ENCODE measurements at places on chromosomes 1 and 21.

DNA sequence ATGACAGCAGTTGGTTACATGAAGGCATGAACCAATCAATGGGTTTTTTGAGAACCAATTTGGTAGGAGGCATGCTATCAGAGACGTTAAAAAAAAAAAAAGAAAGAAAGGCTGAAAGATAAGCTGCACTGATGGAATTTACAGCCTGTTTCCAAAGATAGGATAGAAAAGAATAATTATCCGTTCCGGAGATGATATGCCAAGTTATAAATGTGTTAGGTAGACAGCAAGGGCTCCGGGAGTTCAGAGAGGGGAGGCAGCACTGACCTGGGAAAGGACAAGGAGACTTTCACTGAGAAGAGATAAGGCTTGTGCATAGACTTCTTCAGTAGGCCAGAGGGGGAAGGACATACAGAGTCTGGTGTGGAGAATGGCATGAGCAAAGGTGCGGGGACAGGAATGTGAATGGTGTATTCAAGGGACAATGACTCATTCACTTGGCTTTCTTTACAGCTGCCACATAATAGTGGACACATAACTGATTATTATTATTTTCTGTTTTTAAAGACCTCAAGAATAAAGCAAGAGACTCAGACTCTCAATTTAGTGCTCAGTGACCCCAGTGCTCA, 24.8 kb upstream of the ACBD6 start:
- H3K27ac ChIP-seq = no peak overlapping the region
- no peaks in the 10 kb centered on the region for H3K27me3 ChIP-seq
- no peaks in the 10 kb centered on the region for H3K4me1 ChIP-seq
- no peaks in the 10 kb centered on the region for H3K36me3 ChIP-seq
- no peak overlapping the region for H3K4me3 ChIP-seq
- DNase-seq = no peak

DNA sequence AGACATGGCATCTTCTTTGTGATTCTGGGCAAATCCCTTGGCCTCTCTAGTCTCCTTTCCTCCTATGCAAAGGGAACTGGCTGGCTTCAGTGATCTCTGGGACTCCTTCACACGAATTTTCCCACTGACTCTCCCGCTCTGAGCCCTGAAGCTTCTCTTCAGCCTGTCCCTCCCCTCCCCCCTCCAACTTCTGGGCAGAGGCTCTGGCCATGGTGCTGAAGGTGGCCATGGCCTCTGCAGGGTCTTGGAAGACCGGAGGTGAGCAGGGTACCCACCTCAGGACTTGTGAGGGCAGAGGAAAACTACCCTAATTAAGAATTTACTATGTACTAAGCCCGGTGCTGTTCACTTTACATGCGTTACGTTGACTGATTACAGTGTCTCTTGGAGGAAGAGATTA, 29.4 kb upstream of the POU3F1 start:
- no peak for DNase-seq
- peaks cover 23% of the 10 kb centered on the region for H3K27me3 ChIP-seq
- no peak overlapping the region for H3K27ac ChIP-seq
- H3K36me3 ChIP-seq = no peaks in the 10 kb centered on the region
- no peak overlapping the region for H3K4me3 ChIP-seq

GRCh38 chr1:226596531-226597165, 48.1 kb downstream of the STUM start:
- H3K27me3 ChIP-seq = no peaks in the 10 kb centered on the region
- no peak overlapping the region for H3K4me3 ChIP-seq
- no peaks in the 10 kb centered on the region for H3K4me1 ChIP-seq

GRCh38 chr1:1943834-1944570, 24.9 kb upstream of the TMEM52 start:
- H3K4me1 ChIP-seq = peaks cover 18% of the 10 kb centered on the region
- peak; percentile 92 for DNase-seq
- H3K27me3 ChIP-seq = no peaks in the 10 kb centered on the region
- H3K27ac ChIP-seq = no peak overlapping the region

DNA sequence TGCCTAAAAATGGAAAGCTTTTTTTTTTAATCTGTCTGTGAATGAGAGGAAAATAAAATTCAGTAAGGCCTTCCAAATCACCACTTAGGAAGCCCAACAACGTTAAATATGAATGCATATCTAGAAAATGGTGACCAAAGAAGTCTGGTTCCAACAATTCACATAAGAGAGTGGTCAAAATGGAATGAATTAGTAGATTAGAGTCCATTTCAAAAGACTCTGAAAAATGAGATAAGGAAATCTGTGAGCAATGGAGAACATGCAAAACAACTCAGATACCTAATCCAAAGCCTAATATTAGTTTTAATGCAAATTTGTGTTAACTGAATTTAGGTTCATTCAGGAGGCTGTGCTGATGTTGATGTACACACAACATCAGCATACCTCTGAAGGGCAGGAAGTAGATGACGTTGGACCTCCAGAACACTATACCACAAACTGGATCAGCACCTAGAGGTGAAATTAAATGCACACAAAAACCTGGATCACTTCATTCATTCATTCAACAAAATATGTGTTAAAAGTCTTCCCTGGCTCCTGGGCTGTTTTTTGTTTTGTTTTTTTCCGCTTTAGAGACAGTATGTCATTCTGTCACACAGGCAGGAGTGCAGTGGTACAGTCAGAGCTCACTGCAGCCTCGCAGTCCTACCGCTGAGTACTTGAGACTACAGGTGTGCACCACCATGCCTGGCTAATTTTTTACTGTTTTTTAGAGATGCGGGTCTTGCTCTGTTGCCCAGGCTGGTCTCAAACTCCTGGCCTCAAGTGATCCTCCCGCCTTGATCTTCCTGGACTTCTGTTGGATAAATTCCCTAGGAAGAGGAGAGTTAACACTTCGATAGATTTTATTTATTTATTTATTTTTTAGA, 4.9 kb upstream of the BRWD1 start:
- no peak for DNase-seq
- H3K4me3 ChIP-seq = no peak overlapping the region
- H3K27me3 ChIP-seq = no peaks in the 10 kb centered on the region

DNA sequence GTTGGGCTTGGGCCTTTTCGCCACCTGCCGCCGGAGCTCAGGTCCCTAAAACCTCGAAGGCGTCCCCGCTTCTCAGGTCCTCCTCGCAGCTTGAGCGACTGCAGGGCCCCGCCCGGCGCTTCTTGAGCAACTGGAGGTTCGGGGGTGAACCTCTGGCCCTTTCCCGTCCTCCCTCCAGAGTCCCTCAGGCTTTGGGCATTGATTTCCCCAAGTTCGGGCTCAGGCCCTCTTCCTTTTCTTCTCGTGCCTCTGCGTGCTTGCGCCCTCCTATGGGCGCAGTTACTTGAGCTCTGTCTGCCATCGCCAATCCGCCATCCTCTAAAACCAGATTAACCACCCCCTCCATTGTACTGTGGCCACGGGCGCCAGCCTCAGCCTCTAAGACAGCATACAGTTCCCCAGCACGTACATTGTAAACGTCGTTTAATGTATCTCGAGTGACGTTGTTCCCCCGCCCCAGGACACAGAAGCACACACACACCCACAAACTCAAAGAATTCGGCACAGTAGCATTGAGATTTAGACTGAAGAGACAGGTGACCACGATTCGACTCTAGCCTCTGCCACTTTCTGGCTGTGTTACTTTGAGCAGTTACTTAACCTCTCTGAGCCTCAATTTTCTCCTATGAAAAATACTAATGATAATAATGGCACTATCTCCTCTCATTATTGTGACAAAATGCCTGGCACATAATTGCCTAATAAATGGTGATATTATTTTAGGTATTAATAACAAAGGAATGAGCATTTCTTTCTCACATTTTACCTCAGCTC, 22.6 kb downstream of the BTG2 start:
- H3K4me3 ChIP-seq = peak overlapping the region; percentile 69
- no peaks in the 10 kb centered on the region for H3K36me3 ChIP-seq
- no peak for DNase-seq
- H3K27me3 ChIP-seq = no peaks in the 10 kb centered on the region
- H3K4me1 ChIP-seq = peaks cover 62% of the 10 kb centered on the region

GRCh38 chr1:81950591-81951244, 150.0 kb downstream of the ADGRL2 start:
- H3K4me3 ChIP-seq = no peak overlapping the region
- H3K27me3 ChIP-seq = no peaks in the 10 kb centered on the region
- H3K36me3 ChIP-seq = no peaks in the 10 kb centered on the region
- H3K27ac ChIP-seq = no peak overlapping the region
- H3K4me1 ChIP-seq = no peaks in the 10 kb centered on the region

DNA sequence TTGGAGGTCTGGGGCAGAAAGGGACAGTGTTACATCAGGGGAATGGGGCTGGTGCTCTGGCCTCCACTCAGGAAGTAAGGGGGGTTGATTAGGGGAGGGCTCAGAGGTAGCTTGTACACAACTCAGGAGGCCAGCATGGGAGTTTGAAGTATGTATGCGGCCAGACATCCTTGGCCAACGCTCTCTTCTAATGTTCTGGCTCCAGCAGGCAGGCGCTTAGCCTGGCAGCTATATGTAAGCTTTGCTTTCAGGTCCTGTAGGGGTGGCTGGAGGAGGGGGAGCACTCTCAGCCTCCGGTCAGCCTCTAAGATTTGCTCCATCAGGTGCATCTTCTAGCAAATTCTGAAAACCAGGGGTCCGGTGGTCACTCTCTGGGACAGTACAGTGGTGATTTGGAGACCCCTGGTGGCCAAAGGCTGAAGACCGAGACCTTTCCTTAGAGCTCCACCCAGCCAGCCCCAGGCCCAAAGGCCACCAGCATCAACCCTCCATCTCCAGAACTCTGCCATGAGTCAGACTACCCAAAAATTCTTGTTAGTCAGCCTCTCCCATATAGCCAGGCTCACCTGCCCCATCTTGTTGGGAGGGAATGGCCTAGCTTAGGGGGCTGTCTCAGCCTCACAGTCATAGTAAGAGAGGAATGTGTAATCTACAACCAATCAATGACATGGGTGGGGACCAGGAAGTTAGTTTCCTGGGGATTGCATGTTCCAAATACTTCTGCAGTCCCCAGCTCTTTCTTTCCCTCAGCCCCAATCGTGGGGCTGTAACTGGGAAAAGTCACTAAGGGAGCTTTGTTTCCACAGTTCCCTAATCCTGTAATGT, 9.7 kb upstream of the COL8A2 start:
- peaks cover 30% of the 10 kb centered on the region for H3K4me1 ChIP-seq
- DNase-seq = no peak
- no peak overlapping the region for H3K4me3 ChIP-seq
- H3K27me3 ChIP-seq = no peaks in the 10 kb centered on the region
- peaks cover 29% of the 10 kb centered on the region for H3K36me3 ChIP-seq

DNA sequence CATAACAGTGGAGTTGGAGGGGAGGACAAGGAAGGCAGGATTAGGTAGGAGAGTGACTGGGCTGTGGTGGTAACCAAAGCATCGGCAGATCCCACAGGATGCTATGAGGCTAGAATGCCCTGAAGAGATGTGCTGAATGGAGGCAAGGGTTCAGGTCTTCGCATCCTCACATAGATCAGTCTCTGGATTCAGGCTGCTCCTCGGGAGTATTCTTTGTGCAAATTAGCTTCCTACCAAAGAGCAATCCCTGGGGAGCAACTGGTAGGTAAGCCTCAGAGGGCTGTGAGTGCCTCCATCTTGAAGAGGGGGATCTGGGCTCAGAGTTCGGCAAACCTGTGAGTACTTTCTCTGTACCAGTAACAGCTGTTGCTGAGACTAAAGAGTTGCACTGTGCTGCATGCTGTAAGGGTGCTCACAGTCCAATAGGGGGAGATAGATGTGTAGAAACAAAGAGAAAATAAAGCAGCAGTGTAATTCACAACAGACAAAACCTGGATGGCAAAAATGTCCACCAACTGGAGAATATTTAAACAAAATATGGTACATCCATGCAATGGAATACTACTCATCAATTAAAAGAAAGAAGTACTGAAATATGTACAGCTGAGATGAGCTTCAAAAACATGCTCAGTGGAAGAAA, 322.4 kb upstream of the DEPDC1 start:
- no peaks in the 10 kb centered on the region for H3K27me3 ChIP-seq
- H3K36me3 ChIP-seq = no peaks in the 10 kb centered on the region
- no peak for DNase-seq
- no peak overlapping the region for H3K27ac ChIP-seq
- H3K4me3 ChIP-seq = no peak overlapping the region

DNA sequence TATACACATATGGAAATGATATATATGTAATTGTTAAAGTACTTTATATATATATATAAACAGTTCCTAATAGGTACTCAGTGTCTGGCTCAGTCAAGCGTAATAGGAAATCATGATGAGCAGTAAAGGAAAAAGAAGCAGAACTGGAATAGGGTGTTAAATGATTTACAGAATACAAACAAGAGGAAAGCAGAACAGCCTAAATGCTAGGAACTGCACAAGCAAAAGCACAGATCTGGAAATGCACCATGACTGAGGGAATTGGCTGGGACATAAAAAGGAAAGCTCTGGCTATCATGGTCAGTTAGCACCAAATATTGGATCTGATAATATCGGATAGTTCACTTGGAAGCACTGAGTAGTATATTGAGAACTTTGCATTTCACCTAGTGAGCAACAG, 51.8 kb downstream of the SLC44A5 start:
- no peaks in the 10 kb centered on the region for H3K27me3 ChIP-seq
- H3K27ac ChIP-seq = no peak overlapping the region
- no peaks in the 10 kb centered on the region for H3K36me3 ChIP-seq
- H3K4me1 ChIP-seq = no peaks in the 10 kb centered on the region

DNA sequence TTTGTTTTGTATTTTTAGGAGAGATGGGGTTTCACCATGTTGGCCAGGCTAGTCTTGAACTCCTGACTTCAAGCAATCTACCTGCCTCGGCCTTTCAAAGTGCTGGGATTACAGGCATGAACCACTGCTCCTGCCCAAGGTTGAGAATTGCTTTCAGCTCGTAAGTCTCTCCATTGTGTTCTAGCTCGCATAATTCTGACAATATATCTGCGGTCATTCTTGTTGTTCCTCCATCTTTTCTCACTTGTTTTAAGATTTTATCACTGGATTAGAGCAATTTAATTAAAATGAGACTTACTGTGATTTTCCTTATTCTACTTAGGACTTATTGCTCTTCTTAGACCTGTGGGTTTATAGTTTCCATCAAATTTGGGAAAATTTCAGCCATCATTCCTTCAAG, 102.9 kb downstream of the AHCTF1 start:
- no peak for DNase-seq
- peaks cover 4% of the 10 kb centered on the region for H3K27me3 ChIP-seq
- H3K36me3 ChIP-seq = no peaks in the 10 kb centered on the region
- H3K27ac ChIP-seq = no peak overlapping the region
- H3K4me1 ChIP-seq = no peaks in the 10 kb centered on the region

DNA sequence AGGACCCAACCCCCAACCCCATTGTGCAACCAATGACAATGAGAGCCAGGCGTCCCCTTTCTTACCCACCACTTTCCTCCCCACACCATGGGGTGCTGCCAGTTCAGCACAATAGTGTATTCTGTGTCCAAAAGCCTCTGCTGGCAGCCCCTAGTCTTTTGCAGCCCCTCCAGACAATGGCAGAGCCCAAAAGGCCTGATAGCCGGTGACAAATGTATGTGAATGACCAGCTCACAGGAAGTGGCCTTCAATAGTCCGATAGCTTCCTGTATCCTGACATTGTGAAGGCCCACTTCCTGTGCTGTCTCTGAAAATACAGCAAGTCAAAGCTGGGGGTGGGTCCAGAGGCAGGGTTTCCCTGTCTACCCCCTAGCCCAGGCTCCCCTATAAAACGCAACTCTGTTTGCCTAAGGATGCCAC, 16.6 kb downstream of the SMIM12 start:
- peaks cover 22% of the 10 kb centered on the region for H3K36me3 ChIP-seq
- no peak overlapping the region for H3K27ac ChIP-seq
- H3K4me3 ChIP-seq = no peak overlapping the region
- H3K27me3 ChIP-seq = no peaks in the 10 kb centered on the region
- H3K4me1 ChIP-seq = peaks cover 16% of the 10 kb centered on the region

All from spleen (tissue), 13 donors.